ENCODE measurements at places on chromosomes 2 and 18.

DNA sequence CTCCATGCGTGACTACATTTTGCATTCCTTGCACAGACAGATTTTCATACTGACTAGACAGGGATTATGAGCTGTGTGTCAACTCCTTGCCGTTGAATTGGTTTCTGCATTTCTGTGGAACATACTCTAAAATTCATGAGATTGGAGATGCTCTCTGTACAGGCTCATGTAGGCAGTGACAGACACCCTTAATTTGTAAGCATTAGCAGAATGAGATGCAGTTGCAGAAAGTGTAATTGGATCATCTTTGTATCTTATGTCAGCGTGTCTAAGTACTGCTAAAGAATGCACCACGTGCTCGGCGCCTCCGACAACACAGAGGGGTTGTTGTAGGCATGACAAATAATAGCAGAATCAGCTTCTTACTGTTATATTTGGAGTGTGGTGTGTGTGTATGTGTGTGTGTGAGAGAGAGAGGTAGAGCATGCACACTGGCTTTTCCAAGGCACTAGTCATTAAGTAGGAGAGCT, 212.4 kb downstream of the CMPK2 start:
- no peak for DNase-seq

- DNase-seq = no peak
Measured at GRCh38 chr2:163341426-163341825, 394.4 kb downstream of the FIGN start.

DNA sequence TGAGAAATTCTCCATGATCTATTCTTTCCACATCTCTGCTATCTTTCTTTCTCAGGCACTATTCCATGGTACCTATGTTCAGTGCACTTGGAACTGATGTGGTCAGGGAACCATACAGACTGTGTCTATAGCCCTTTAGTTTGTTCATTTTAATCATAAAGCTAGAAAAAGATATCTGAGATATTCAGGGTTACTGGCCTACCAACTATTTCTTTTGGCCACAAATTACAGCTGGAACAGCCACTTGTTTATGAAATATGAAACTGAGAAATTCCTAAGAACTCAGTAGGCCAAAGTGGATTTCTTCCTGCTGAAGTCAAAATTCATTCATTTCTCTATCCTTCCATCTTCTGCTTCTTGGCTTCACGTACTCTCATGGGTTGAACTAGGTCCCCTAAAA, 22.8 kb upstream of the LYPD1 start:
- DNase-seq = no peak

GRCh38 chr2:86045541-86045940, 60.1 kb downstream of the POLR1A start:
- no peak for DNase-seq

GRCh38 chr2:203352604-203353255, 24.5 kb downstream of the ABI2 start:
- no peak for DNase-seq

DNA sequence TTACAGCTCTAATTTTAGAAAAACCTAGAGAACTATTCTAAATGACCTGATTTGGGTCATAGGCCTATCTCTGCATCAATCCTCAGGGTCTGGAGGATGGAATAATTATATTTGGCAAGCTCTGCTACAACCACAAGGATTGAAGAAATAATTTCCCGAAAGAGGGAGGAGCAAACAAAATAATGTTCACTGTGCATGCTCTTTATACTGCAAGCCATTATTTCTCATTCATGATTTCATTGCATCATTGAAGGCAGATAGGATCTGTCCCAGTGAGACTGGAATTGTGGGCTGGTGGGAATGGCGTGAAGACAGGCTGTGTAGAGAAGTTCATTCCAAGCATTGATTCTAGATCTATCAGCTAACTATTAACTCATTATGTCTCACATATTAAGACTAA, 12.7 kb upstream of the MAPRE2 start:
- no peak for DNase-seq

DNA sequence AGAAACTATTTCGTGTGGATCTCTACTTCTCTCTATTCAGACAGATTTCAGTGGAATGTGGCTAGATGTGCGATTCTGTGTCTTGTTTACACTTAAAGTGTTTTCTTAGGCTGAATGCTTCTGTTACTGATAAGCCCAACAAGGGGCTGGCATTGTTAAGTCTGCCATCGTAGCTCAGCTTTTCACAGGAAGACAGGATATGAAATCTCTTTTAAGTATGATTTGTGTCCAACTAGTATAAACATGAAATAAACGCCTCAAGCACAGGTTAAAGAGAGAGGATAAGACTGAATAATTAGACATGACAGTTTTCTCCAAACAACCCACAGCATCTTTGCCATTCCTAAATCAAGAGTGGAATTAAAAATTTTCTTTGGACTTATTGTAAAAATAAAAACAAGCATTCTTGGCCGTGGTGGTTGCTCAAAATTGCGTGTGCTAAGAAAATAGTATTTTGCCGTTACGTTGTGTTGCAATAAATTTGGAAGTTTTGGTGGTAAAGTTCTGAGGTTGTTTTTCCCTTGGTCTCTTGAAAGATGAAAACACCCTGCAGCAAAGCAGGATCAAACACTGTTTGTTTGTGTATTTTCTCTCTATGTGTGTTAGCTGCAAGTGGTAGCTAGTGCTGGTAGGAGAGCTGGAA, 1.0 kb downstream of the VIT start:
- no peak for DNase-seq

DNA sequence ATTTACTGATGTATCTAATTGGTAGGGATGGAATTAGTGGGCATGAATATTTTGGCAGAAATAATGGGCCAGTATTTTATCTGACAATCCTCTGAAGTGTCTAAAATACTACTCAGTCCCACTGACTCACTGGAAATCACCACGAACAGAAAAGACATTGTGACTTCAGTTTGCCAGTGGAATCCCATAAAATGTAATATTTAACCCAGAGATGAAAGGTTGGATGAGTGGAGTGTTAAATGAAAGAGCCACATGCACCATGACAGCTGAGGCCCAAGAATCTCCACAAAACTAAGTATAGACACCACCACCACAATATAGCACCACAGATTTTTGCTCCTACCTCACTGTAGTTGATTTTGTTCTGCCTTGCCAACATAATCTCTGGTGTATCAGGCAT, 103.9 kb downstream of the NEB start:
- no peak for DNase-seq

DNA sequence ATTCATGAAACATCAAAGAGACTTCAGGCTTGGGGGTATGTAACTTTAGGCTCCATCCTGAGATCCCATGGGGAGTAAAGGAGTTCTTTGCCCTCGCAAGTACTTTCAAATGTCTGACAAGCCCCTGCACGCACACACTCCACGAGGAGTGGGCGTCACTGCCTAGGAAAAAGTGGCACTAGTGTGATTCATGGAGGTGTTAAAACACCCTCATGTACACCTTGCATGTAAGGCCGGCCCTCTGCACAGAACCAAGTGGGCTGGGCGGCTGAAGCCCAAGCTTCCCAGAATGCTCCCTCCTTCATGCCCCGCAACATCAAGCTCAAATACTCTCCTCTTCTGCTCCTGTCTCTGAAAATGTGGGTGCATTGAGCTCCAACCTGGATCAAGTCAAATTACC, 7.8 kb downstream of the HS1BP3 start:
- DNase-seq = no peak

DNA sequence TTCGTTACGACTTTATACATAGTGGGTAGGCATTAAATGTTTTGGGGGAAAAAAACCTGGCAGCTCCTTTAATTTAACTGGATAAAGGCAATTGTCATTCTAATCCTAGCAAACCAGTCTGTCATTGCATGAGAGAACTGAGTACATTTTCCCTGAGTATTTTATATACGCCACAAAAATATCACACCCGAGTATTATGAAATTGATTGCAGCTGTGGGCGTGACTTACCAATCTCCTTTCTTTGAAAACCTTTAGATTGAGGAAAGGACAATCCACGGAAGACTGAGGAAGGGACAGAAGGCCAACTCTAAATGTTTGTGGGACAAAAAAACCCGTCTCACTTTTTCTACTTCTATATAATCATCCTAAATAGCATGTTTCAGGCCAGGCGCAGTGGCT, 9.0 kb downstream of the TM4SF20 start:
- no peak for DNase-seq

GRCh38 chr2:54722641-54723040, 821 bp upstream of the EML6 start:
- DNase-seq = no peak

DNA sequence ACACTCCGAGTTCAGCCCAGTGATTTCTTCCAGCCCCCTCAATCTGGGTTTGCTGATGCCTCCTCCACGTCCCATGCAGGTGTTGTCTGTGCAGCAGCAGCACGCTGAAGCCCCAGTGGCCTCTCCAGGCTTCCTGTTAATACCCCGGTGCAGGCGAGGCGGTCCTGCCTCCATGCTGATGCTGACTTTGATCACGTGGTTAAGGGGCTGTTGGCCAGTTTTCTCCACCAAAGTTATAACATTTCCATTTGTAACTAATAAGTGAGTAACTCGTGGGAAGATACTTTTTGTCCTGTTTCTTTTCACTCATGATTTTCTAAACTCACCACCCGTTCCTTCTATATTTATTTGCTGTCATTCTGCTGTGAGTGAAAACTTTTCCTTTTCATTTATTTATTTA, 42.5 kb upstream of the TMEM18 start:
- DNase-seq = no peak

- DNase-seq = no peak
Measured at GRCh38 chr2:140695155-140695554, 1435.7 kb downstream of the LRP1B start.

- DNase-seq = no peak
Measured at GRCh38 chr2:72815655-72816278, 10.1 kb downstream of the EXOC6B start.

- DNase-seq = no peak
Measured at GRCh38 chr2:202765436-202765835, 106.1 kb downstream of the ICA1L start.

DNA sequence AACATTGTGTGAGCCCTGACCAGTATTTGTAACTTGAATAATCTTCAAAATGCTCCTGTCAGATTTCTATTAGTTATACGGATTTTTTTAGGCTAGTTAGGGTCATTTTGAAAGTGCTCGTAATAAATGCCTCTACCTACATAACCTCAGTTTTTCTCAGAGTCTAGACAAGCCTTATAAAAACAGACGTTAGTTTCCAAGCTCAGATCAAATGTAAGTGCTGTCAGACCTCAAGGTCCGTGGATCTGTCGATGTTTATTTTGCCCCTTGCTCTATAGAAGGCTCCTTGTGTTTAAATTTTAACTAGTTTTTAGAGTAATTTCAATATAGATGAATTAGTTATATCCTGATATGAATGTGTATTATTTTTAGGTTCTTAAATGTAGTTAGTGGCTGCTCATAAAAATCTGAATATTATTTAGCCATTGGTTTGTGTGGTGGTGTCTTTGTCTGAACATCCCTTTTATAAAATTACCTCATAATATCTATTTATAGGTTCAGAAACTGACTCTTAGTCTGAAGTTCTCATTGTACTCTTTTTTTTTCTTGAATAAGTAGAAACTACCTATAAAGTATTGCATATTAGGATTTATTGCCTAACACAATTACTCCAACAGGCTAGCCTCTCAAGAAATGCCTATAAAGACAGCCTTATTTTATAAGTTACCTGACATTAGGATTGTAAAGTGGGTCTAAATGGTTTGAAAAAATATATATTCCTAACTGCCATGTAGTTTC, 71.1 kb downstream of the MTA3 start:
- no peak for DNase-seq

GRCh38 chr2:189661957-189662321, 680 bp downstream of the ASNSD1 start:
- DNase-seq = no peak

DNA sequence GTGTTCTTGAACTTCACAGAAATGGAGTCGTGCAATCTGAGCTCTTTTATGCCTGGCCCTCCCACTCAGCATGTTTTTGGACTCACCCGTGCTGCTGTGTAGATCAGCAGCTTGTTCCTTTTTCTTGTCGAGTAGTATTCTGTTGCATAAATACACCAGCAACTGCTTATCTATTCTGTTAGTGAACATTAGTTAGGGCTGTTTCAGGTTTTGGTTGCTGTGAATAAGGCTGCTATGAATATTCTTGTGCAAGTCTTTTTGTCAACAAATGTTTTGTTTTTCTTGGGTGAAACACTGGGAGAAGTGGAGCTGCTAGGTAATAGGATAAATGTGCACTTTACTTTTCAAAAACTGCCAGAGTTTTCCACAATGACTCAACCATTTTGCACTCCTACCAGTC, 15.3 kb upstream of the CIDEA start:
- no peak for DNase-seq

- DNase-seq = no peak
Measured at GRCh38 chr18:49757513-49758262, 55.6 kb downstream of the ACAA2 start.

GRCh38 chr2:165466386-165466785, 3.1 kb upstream of the CSRNP3 start:
- no peak for DNase-seq

DNA sequence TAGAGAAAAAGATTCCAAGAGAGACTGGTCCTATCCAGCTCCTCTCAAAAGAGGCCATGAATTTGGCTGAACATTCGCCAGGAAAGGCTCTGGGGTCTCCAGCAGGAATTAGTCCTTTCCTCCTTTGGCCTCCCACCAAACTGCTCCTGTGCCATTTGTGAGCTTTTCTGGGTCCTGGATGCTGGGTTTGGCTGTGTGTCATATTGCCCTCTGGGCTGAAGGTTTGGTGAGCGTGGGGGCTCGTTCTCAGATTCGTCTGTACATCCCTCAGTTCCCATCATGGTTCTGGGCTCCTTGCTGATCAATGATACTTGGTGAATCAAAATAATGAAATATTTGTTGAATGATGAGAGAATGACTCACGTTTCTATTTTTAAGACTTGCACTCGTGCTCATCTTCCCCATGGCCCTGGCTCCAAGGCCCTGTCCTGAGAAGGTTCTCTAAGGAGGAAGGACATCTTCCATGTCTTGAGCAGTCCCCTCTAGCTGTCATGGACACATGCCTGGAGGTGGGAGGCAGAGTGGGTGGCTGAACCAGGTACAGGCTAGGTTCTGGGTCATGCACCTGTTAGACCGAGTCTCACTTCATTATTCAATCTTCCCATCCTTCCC, 47.8 kb upstream of the RHOB start:
- no peak for DNase-seq

DNA sequence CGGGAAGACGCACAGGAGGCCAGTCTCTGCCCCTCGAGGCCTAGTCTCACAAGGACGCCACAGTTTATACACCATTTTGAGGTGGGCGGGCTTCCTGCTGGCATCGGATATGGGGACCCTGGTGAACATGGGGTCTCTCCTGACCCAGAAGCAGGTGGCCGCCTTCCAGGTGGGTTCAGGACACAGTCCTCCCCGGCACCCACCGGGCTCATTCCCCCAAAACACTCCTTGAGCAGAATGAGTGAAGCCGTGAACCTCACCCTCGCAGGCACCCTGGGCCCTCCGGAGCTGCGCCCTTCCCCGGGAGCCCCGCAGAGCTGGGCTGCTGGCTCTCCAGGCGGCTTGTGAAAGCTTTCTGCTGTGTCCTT, 6.5 kb downstream of the NFATC1 start:
- DNase-seq = no peak

DNA sequence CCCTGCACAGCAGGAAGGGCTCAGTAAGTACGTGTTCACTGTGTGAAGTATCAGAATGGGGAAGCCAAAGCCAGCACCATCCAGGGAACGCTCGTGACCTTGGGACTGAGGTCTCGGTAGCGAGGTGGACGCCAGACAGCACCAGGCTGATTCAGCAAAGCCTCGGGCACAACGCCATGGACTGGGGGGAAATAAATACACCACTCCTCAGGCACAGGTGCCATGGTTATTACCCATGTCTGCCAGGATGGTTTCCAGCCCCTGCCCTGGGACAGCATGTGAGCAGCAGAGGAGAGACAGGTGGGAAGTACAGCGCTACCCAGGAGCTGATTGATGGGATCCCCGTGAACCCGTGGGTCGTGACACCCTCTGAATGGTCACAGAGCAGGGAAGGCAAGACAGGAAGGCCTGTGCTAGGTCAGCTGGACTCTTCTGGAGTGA, 53.0 kb downstream of the REEP1 start:
- DNase-seq = no peak

All from NCI-H1417 treated with DMSO at 0.1 percent for 48 hours (cell line).